GM18507 (cell line): ENCODE measurements at places on chromosomes 4 and X.

GRCh38 chr4:3836756-3837601 lies 70.8 kb downstream of the ADRA2C start:
- no peak for DNase-seq

GRCh38 chr4:38092701-38093100 lies 132.5 kb downstream of the PTTG2 start:
- DNase-seq: no peak

DNA sequence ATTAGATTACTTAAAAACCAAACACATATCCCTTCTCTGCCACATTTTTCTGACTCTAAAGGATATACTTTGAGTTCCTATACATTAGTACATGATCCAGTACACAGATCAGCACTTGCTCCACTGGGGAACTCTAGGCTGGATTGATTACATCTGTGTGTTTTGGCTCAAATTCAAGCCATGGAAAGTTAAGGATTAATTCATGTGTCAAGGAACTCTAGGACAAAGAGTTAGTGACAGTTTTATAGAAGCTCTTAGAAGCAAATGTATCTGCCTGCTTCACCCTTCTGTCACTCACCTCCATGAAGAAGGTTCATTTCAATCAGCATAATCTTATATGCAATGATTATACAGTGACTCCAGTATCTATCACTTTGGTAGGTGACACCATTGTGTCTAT lies 43.2 kb downstream of the SCFD2 start:
- no peak for DNase-seq

DNA sequence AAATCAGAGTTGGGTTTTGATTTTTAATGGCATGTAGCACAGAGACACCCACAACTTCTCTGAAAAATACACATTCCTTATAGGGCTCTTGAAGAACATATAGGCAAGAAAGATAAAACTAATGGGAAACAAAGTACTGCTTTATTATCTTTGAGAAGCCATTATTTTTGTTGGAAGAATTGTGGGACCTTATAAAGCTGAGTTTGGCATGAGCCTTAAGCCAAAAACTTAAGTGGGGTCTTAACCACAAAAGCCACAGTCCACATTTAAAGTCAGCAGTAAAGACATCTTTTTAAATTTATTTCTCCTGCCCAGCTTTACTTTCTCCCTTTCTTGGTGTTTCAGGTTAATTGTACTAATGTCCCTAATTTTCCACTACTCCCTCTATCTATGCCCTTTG lies 1297.3 kb downstream of the C4orf33 start:
- no peak for DNase-seq

DNA sequence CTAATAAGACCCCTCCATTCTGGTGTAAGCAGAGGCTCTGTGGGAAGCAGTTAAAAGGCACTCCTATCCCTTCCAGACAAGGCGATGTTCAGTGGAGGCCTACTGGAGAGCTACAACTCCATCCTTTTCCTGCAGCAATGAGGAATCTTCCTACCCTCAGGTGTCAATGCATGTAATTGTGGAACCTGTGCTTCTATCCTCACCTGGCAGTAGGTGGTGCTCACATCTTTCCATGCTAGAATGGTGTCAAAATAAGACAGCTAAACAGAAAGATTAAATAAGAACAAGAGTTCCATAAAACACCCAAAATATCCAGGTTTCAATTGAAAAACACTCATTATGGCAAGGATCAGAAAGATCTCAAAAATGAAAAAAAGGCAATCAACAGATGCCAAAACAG lies 224.6 kb downstream of the IL15 start:
- DNase-seq: no peak
